Smooth muscle cell of the umbilical artery (primary cell): ENCODE measurements at places on chromosomes 7 and 10. TPM values are rescaled to one million over a fixed set of nuclear protein-coding genes. Genes with fewer than 3 reads are reported as not detected.

MPLKIP gene
- 11.3 and 12.3 TPM in 2 replicates for total RNA-seq

UCN3 gene
- not detected in 2 replicates for total RNA-seq

PIK3CG gene
- total RNA-seq: not detected in 2 replicates

ABCC2 gene
- total RNA-seq: 0.65 and 0.89 TPM in 2 replicates

ZNF37A gene
- total RNA-seq: 12.8 and 17.1 TPM in 2 replicates

LEP gene
- not detected in 2 replicates for total RNA-seq

GCK gene
- total RNA-seq: 0.30 TPM in 1 of 2 replicates, not detected in the other
